A549 (cell line): ENCODE measurements at places on chromosomes 12 and 14.

DNA sequence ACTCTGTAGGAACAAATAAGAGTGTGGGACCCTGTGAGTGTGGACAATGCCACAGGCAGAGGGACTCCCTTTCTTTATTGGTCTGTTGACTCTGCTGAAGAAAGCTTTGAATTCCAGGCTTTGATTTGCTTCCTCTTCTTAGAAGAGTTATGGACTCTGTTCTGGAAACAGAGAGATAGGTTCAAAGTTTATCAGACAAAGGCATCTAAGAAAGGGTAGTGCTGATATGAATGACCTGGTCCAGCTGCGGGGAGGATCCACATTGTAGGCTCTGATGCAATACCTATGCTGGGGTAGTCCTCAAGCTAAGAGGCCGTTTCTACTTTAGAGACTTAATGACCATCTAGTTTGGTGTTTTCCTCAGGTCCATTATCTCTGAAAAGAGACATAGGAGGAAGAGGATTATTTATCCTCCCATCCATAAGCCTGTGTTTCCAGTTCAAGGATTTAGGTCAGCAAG lies 10.7 kb upstream of the IKZF4 start:
- DNase-seq: no peak

- no peak for DNase-seq
Observed at GRCh38 chr12:77648716-77649115, 182.0 kb upstream of the NAV3 start.

GRCh38 chr14:64440494-64440893 lies 24.8 kb upstream of the AKAP5 start:
- no peak for DNase-seq

DNA sequence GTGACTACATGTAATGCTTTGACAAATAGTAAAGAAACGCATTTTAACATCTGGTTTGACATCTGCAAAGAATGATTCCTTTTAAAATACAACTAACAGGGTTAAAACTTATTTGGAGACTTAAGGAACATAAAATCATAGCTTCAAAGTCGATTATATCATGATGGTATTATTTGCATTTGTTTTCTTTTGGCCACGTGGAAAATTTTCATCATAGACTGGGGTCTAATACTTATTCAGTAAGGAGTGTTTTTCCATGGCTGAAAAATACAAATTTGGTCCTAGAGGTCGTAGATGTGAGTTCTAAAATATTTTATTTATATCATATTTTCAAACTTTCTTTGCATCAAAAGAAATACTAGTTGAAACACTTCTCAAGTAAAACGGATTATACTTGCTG lies 31.5 kb upstream of the LMNTD1 start:
- DNase-seq: no peak

- no peak for DNase-seq
Observed at GRCh38 chr12:58029260-58029659, 87.9 kb downstream of the ATP23 start.

GRCh38 chr12:49515266-49515665 lies 23.6 kb upstream of the KCNH3 start:
- peak; percentile 47 for DNase-seq

DNA sequence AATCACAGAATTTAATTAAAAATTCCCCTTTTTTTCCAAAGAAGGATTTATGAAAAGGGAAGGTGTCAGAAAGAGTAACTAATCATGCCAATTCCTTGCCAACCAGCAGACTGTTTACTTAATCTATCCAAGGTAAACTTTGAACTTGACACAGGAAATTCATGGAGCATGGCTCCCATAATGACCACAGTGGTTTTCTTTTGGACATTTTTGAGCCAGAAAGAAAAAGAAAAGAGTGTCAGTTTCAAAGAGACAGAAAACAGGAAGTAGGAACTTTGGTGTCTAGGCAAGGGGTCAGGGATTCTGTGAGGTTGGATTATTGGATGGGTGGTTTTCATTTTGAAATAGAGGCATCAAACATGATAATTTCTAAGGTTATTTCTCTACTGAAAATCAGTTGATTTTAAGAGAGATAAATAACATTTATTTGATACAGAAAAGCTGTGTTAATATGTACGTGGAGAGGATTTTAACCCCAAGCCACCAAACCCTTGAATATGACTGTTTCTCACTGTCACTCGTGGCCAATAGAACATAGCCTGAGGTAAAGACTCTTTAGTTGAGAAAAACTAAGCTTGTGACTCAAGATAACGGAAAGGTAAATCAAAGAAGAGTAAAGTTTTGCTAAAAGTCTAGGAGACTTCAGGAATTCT lies 196.1 kb downstream of the TTC6 start:
- no peak for DNase-seq

- no peak for DNase-seq
Observed at GRCh38 chr14:40213701-40214100, 781.5 kb upstream of the FBXO33 start.

DNA sequence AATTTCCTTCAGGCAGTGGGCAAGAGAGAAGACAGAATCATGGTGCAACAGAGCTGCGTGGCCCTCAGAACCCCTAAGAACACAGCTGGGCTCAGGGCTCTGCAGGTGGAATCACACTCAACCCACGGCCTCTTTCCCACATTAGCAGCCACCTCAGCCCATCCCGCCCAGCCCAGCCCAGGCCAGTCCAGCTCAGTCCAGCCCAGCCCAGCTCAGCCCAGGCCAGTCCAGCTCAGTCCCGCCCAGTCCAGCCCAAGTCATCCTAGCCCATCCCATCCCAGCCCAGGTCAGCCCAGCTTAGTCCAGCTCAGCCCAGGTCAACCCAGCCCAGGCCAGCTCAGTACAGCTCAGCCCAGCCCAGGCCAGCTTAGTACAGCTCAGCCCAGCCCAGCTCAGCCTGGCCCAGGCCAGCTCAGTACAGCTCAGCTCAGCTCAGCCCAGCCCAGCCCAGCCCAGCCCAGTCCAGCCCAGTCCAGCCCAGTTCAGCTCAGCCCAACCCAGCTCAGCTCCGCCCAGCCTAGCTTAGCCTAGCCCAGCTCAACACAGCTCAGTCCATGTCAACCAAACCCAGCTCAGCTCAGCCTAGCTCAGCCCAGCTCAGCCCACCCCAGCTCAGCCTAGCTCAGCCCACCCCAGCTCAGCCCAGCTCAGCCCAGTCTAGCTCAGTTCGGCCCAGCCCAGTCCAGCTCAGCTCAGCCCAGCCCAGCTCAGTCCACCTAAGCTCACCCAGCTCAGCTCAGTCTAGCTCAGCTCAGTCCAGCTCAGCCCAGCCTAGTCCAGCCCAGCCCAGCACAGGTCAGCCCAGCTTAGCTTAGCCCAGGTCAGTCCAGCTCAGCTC lies 183.1 kb downstream of the TMEM121 start:
- DNase-seq: no peak

DNA sequence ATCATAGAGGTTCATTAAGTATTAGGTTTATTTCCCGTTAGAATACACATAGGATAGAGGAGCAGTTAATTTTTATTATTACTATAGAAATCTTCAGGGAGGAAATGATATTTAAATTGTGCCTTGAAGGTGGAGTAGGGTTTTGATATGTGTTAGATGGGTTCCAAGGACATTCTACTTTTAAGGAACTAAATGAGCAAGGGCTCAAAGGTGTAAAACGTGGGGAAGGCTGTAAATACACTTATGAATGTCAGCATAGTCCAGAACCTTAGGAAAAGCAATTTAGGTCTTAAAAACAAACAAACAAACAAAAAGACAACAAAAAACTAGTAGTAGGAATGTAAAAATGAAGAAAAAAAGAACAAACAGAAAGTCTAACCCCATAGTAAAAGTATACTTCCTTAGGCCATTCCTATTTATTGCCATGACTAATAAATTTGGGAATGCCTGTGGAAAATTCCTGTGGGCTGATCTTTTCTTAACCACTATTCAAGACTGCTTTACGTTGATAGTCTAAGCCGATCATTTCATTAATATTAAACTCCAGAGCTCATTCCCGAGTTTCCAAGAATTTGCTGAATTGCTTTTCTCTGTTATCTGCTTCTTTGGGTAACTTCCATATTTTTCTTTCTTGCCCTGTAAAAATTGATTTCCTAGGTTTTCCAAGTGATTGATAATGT lies 180.3 kb downstream of the RAD51B start:
- peak; percentile 71 for DNase-seq

- peak; percentile 3 for DNase-seq
Observed at GRCh38 chr14:48398675-48399282, 723.4 kb upstream of the MDGA2 start.

DNA sequence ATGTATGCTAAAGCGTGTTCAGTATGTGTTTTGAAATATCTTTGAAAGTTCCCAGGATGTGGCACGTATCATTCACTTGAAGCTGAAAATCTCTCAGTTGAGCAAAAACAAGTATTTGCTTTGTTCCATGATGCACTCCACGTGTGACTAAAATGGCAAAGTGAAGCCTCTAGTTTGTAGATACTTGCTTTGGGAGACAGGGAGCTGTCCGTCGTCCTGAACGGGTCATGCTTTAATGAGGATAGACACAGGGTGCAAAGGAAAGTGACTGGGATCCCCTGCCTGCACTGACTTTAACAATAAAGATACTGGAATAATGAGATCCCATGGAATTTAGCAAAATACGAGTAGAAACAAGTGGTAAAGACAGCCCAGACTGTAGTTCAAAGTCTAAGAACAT lies 991.4 kb downstream of the NRXN3 start:
- peak; percentile 3 for DNase-seq

- DNase-seq: no peak
Observed at GRCh38 chr12:5010151-5010550, 33.5 kb upstream of the KCNA5 start.

- DNase-seq: no peak
Observed at GRCh38 chr12:46148327-46149078, 120.3 kb downstream of the SLC38A1 start.

DNA sequence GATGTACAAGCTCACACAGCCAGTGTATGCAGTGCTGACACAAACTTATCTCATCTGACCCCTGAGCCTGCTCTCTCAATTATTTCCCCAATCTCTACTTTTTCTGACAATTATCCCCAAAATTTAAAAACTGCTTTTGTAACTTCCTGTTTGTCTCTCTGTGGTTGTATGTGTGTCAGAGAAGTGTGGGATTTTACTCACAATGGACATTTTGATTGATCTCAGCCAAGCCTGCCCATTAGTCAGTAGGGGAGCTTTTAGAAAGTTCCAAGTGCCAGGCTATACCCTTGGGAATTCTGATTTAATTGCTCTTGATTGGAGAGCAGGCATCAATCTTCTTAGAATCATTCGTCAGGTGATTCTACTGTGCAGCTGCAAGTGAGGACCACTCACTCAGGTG lies 64.9 kb upstream of the LMNTD1 start:
- no peak for DNase-seq

DNA sequence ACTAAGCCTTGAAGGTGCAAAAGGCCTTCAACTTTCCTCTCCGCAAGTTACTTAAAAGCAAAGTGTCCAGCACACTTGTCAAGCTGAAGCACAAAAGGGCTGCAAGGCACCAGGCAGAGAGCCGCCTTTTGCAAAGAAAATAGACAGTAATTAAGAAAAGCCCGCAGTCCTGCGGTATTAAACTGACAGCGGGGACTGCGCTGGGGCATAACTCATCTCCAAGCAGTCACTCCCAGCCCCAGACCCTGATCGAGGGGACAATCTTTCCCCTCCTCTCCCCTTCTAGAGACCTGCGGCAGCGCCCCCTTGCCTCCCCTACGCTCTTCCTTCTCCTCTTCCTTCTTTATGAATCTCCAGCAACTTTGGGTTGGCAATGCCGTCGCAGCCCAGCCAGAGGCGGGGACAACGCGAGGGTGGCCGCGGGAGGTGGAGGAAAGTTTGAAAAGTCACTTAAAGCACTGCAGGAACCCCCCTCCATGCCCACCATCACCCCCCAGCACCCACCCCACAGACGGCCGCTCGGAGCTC lies 200.9 kb upstream of the CAND1 start:
- DNase-seq: peak; percentile 29

- peak; percentile 68 for DNase-seq
Observed at GRCh38 chr14:44316647-44317440, 190.2 kb downstream of the FSCB start.

GRCh38 chr14:72612041-72612440 lies 281.9 kb downstream of the DPF3 start:
- no peak for DNase-seq

GRCh38 chr12:74722709-74723108 lies 185.1 kb downstream of the ATXN7L3B start:
- DNase-seq: no peak

DNA sequence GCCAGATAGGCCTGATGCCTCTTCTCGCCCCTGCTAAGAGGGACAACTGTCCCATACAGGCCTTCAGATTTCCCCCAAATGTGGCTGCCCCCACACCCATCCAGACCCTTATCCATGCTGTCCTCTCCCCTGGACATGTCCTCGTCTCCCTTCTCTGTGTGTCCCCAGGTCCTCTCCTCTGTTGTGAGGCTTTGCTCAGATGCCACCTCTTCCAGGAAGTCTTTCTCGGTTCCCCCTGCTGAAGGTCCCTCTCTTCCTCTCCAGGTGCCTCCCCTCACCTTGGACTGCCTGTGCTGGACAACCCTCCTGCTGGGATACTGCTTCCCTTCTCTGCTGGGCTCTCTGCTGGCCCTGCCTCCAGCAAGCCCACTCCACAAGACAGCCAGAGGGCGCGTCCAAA lies 33.7 kb downstream of the BEGAIN start:
- no peak for DNase-seq

- DNase-seq: no peak
Observed at GRCh38 chr14:68939181-68939892, 39.8 kb downstream of the ACTN1 start.

GRCh38 chr14:51006781-51007211 lies 62.5 kb upstream of the PYGL start:
- DNase-seq: peak; percentile 57

DNA sequence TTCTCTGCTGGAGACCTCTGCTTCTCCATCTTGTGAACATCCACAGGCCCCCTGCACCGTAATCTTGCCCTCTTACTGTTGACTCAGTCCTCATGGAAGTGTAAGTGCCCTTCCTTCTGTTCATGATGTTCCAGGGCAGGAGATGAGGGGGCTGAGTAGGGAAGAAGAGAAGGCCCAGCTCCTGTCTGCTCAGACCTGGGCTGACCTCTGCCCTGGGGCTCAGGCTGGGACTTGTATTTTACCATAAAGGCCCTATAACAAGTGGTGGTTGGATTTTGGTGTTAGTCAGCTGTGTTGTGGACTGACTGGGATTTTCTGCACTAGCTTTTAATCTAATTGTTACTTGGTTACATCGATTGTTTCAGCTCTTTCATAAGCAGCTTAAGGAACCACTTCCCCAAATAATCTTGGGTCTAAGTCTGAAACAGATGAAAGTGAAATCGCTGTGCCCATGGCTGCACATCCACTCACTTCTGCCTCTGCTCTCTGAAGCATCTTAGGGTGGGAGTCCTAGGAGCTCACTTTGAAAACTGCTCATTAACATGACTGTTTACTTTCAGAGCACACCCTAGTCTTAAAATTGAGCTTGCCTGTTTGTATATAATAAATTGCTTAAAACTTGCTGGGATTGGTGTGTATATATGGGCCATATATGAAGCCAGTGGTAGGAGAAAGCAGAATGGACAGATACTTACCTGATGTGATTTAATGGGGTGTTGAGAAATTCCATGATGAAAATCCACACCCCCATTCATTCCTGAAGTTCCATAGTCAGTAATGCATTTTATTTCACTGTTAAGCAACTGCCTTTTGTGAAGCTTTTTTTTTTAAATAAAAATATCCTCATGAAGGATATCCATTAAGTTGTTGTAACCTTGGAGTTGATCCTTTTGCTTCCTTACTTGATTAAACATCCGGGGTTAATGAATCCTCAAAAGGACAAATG lies 17.7 kb downstream of the C12orf71 start:
- no peak for DNase-seq

- DNase-seq: peak; percentile 59
Observed at GRCh38 chr12:124720681-124721500, 142.8 kb downstream of the SCARB1 start.

GRCh38 chr12:95694136-95694535 lies 96.4 kb downstream of the NTN4 start:
- DNase-seq: no peak
